DND-41 (cell line): ENCODE measurements at places on chromosomes 3 and 15.

- H3K27ac ChIP-seq, result no peak overlapping the region
- H3K4me1 ChIP-seq, result no peaks in the 10 kb centered on the region
- no peak for DNase-seq
- no peaks in the 10 kb centered on the region for H3K36me3 ChIP-seq
Observed at GRCh38 chr3:73484656-73485248, 140.0 kb downstream of the PDZRN3 start.

DNA sequence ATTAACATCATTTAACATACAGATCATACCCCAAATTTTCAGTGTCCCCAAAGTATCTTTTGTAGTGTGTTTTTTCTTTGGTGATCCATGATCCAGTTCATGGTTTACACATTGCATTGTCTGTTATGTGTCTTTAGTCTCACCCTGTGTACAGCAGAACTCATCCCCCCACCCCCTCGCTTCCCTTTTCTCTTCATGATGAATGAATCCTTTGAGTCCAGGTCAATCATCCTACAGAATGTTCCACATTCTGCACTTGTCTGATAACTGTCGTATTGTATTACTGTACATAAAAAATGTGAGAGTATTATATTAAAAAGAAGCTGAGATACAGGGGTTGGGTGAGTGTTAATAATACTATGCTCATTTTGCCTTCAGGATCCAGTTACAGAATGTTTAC lies 14.6 kb upstream of the NIT2 start:
- no peaks in the 10 kb centered on the region for H3K27me3 ChIP-seq
- DNase-seq, result no peak
- no peaks in the 10 kb centered on the region for H3K4me1 ChIP-seq

DNA sequence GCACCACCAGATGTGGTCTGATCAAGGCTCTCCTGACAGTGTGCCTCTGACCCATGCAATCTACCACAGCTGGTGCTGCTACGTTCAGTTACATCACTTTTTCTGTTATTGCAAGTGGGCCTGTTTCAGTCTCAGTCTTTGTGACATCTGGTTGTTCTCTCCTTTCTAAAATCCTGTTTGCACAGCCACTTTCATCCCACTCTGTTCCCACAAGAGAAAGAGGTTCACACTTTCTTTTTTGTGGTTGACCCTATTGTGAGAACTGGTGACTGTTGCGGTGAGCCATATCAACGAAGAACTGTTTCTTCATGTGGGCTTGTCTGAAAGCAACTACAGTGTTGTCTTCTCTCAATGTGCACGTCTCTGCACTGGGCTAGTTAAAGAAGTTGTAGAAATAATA lies 342.8 kb upstream of the ARPP21 start:
- no peaks in the 10 kb centered on the region for H3K27me3 ChIP-seq
- H3K36me3 ChIP-seq, result no peaks in the 10 kb centered on the region
- peak; percentile 90 for DNase-seq
- 0 out of 2 replicates have a peak overlapping the region, but pooled peaks have one; percentile 14 for H3K4me3 ChIP-seq
- peaks cover 88% of the 10 kb centered on the region for H3K4me1 ChIP-seq

DNA sequence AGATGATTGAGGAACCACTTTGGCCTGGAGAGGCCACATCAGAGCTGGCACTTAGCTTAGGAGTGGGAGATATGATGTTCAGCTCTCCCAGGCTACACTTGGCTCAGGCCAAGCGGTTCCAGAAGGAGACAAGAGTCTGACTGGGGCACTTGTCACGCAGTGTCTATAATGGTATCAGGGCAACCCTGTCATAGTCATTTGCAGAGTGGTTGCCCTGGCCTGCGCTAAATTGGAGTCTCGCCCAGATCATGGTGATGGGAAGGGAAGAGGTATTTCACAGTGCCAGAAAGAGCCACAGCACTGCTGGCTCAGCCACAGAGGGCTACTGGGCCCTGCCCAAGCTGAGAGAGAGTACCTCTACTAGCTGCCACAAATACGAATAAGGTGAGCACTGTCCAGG lies 186.9 kb upstream of the CRBN start:
- no peak overlapping the region for H3K27ac ChIP-seq
- H3K4me1 ChIP-seq, result no peaks in the 10 kb centered on the region
- H3K4me3 ChIP-seq, result no peak overlapping the region
- no peaks in the 10 kb centered on the region for H3K27me3 ChIP-seq

DNA sequence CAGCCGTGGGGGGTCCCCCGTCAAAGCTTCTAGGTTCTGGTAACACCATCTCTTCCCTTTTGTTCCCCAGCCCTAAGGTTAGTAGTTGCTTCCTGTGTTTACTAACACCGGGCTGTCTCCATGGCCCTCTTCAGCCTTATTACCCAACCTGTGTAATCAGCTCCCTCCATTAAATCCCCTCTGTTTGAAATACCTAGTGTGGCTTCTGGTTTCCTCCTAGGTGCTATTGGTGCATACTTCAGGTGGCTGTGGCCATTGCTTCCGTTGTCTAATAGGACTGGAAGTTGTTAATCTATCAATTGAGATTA lies 35.3 kb downstream of the MOBP start:
- no peaks in the 10 kb centered on the region for H3K36me3 ChIP-seq
- H3K27me3 ChIP-seq, result peaks cover 27% of the 10 kb centered on the region
- DNase-seq, result no peak

DNA sequence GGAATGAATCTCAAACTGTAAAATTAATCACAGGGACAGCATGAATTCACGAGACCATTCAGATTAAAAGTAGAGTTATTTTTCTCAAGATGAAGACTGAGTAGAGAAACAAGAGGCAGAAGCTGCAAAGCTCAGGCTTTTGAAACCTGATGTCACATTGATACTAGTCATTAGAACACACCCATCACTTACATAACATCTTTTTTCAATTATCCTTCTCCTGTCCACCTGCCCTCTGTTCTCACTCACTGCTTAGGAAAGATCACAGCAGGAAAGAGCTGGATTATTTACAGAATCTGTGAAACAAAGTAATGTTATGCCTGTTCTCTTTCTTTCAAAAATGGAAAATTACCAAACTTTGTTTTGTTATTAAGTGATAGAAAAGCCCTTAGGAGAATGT lies 72.0 kb upstream of the CDAN1 start:
- DNase-seq, result no peak
- no peaks in the 10 kb centered on the region for H3K4me1 ChIP-seq
- H3K36me3 ChIP-seq, result peaks cover 16% of the 10 kb centered on the region; the same call in 1 of the 2 replicates
- no peak overlapping the region for H3K27ac ChIP-seq
- H3K4me3 ChIP-seq, result no peak overlapping the region

DNA sequence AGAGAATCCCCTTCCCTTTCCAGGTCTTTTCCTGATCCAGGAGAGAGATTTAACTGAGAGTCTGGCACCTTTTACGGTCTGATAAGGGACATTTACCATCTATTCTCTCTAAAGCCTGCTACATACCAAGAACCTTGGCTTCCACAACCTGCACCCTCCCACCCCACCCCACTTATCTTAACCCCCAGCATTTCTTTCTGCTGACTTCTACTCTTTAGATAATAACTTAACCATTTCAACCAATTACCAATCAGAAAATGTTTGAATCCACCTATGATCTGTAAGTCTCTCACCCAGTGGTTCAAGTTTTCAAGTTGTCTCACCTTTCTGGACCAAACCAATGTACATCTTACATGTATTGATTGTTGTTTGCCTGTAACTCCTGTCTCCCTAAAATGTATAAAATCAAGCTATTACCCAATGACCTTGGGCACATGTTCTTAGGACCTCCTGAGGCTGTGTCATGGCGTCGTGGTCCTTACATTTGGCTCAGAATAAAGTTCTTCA lies 74.0 kb downstream of the MCF2L2 start:
- no peak for DNase-seq
- H3K27me3 ChIP-seq, result peaks cover 7% of the 10 kb centered on the region
- no peak overlapping the region for H3K27ac ChIP-seq
- no peaks in the 10 kb centered on the region for H3K4me1 ChIP-seq
- no peaks in the 10 kb centered on the region for H3K36me3 ChIP-seq

DNA sequence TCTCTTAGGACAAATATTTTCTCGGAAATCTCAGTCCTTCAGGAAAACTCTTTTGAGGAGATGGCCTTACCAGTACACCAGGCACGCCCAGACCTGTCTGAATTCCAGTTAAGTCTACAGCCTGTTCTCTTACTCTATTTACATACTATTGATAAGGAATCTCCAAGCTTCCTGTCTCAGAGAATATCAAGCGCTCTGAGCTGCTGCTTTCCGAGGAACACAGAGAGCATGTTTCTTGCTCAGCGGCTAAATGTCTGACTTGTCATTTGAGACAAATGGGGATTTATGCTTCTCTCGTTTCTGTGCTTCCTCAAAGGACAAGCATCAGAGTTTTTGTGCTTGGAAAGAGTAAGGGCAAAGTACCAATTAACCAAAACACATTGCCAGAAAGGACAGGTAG lies 112.4 kb upstream of the CCDC54 start:
- DNase-seq, result no peak
- no peak overlapping the region for H3K4me3 ChIP-seq
- no peak overlapping the region for H3K27ac ChIP-seq
- H3K4me1 ChIP-seq, result no peaks in the 10 kb centered on the region
- no peaks in the 10 kb centered on the region for H3K27me3 ChIP-seq

DNA sequence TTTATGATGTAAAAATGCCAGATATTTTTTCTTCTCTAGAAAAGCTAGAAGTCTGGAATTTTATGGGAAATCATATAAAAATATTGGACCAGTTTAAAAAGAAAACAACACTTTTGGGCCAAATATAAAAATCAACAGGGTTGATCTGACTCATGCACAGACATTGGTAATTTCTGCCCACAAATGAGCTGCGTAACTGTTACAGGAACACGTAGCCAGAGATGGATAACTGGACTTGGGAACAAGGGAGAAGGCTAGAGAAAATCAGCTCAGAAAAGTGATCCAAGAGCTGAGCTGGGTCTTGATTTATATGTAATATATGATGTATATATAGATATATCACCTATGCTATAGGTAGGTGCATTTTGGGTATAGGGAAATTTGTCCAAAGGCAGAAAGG lies 36.8 kb upstream of the NAALADL2 start:
- DNase-seq, result no peak
- H3K4me1 ChIP-seq, result no peaks in the 10 kb centered on the region
- H3K27me3 ChIP-seq, result no peaks in the 10 kb centered on the region
- H3K36me3 ChIP-seq, result no peaks in the 10 kb centered on the region

DNA sequence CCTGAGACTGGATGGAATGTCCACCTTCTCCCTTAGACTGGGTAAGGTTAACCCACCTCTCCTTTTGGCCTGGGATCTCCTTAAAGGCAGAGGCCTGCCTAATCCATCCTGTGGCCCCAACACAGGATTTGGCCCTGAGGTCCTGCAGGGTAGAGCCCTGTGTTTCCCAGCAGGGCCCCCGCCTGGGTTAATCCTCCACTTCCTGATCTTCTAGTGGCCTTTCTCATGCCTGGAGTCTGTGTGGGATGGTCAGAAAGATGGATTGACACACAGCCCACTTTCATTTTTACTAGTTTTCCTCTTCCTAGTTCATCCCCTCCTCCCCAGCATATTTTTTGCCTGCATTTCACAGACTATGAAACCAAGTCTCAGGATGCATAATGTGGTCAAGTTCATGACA lies 48.9 kb upstream of the SLC6A6 start:
- no peaks in the 10 kb centered on the region for H3K36me3 ChIP-seq
- no peak overlapping the region for H3K4me3 ChIP-seq
- H3K27me3 ChIP-seq, result peaks cover 7% of the 10 kb centered on the region
- H3K4me1 ChIP-seq, result no peaks in the 10 kb centered on the region

DNA sequence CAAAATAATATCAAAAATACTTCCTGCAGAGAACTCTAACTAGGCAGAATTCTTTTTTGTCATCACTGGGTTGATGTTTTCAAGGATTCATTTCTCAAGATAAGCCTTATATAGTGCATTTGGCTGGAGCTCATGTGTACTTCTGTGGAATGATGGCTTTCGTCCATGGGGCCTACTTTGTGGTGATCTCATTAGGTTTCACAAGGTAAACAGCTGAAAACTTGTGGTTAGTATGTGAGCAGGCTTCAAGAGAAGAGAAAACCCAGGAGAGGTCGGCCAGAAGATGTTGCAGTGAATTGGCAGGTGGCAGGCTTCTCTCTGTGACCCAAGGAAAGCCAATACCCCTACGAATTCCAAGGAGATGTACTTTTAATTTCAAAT lies 121.4 kb upstream of the PHLDB2 start:
- peak; percentile 11 for DNase-seq
- H3K27ac ChIP-seq, result no peak overlapping the region
- no peaks in the 10 kb centered on the region for H3K4me1 ChIP-seq
- no peak overlapping the region for H3K4me3 ChIP-seq

- H3K36me3 ChIP-seq, result no peaks in the 10 kb centered on the region; the same call in 1 of the 2 replicates
- H3K27ac ChIP-seq, result no peak overlapping the region
- no peaks in the 10 kb centered on the region for H3K27me3 ChIP-seq
- H3K4me1 ChIP-seq, result peaks cover 4% of the 10 kb centered on the region
Observed at GRCh38 chr15:64521726-64522164, 61.4 kb downstream of the ZNF609 start.

DNA sequence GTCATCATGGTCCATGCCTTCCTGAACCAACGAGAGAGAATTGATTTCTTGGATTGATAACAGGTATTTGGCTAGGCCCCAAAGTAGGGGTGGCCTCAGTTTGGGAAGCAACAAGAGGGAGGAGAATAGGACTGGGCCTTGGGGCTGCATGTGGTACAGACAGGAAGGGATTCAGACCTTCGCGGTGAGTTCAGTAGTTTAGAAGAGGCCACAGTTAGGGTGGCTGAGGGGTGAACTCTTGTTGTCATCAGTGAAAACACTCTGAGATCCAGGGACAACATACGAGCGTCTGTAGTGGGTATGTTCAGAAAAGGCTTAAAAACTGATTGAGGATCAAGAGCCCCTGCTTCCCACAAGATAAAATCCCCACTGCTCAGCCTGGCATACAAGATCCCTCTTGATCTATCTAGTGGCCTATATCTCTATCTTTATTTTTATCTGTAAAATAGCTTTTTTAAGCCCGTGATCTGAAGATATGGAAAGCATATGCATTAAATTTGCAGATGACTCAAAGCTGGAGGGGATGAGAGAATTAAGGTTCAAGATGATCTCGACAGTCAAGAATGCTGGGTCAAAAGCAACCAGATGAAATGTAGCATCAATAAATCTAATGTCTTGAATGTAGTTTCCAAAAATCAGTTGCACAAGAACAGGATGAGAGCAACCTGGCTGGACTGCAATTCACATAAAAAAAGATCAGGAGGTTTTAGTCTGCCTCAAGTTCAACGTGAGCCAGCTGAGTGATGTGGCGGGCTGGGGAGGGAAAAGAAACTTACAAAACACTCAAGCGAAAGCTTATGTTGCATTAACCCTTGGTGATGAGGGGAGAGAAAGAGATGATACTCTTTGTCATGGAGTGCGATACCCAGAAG lies 221.1 kb upstream of the TLE3 start:
- no peak overlapping the region for H3K27ac ChIP-seq
- no peaks in the 10 kb centered on the region for H3K4me1 ChIP-seq
- no peaks in the 10 kb centered on the region for H3K27me3 ChIP-seq
- H3K4me3 ChIP-seq, result no peak overlapping the region
- no peaks in the 10 kb centered on the region for H3K36me3 ChIP-seq

DNA sequence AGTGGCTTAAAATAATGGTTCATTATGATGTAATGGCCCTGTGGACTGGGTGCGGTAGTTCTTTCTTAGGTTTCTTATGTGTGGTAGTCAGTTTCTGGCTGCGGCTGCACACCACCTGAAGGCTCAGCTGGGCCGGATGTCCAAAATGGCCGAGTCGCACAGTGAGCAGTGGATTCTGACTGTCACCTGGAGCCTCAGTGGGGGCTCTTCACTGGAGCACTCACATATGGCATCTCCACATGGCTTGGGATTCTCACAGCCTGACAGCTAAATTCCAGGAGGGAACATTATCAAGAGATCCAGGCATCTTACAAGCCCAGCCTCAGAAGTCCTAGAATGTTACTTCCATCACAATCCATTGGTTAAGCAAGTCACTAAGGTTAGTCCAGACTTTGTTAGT lies 26.8 kb upstream of the ALDH1L1 start:
- H3K27ac ChIP-seq, result no peak overlapping the region
- no peaks in the 10 kb centered on the region for H3K36me3 ChIP-seq
- H3K4me1 ChIP-seq, result no peaks in the 10 kb centered on the region
- H3K4me3 ChIP-seq, result no peak overlapping the region

GRCh38 chr3:184361532-184361931 lies at the start of the genes CLCN2 and POLR2H:
Gene CLCN2, minus strand, starts transcription at chr3:184361605. Its CDS starts 126 bp downstream, at chr3:184361479.
Gene POLR2H, plus strand, starts transcription at chr3:184361710. Its CDS starts 1,783 bp downstream, at chr3:184363493.
- H3K4me3 ChIP-seq, result peak within 1 kb of the TSS; percentile 95
- peaks cover 16% of the 10 kb centered on the region for H3K36me3 ChIP-seq
- DNase-seq, result peak; percentile 68
- H3K27ac ChIP-seq, result peak within 1 kb of the TSS; percentile 88
- peaks cover 34% of the 10 kb centered on the region for H3K4me1 ChIP-seq
